ENCODE measurements at places on chromosomes 13 and 19.

DNA sequence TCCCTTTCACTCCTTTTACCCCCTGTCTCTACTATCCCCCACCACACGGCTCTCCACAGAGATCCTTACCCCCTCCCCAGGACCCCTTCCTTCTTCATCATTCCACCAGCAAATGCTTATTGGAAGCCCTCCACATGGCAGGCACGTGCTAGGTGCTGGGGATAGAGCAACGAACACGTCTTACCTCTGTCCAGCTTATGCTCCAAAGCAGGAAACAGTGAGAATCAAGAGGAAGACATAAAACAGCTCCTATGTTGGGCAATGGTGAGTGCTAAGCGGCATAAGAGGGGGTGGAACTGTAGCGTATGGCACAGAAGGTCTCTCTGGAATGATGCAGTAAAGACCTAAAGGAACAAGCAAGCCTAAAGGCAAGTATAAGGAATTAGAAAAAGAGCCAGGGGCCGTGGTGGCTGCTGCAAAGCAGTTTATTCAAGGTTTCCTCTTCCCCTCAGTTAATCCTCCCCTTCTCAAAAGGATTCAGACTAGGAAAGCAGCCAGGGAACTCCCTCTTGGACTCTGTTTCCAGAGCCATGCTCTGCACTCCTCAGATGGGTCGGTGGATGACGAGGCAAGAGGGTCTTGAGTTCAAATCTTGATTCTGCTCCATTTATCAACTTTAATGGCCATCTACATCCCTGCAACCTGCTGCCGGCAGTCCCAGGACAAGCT is 289.4 kb downstream of the FOXO1 start:
- no peak for DNase-seq

GRCh38 chr19:44557933-44558332 is 28.5 kb upstream of the CEACAM20 start:
- DNase-seq: peak; percentile 70

- DNase-seq: no peak
Observed at GRCh38 chr19:35915443-35915842, 7.3 kb upstream of the TYROBP start.

DNA sequence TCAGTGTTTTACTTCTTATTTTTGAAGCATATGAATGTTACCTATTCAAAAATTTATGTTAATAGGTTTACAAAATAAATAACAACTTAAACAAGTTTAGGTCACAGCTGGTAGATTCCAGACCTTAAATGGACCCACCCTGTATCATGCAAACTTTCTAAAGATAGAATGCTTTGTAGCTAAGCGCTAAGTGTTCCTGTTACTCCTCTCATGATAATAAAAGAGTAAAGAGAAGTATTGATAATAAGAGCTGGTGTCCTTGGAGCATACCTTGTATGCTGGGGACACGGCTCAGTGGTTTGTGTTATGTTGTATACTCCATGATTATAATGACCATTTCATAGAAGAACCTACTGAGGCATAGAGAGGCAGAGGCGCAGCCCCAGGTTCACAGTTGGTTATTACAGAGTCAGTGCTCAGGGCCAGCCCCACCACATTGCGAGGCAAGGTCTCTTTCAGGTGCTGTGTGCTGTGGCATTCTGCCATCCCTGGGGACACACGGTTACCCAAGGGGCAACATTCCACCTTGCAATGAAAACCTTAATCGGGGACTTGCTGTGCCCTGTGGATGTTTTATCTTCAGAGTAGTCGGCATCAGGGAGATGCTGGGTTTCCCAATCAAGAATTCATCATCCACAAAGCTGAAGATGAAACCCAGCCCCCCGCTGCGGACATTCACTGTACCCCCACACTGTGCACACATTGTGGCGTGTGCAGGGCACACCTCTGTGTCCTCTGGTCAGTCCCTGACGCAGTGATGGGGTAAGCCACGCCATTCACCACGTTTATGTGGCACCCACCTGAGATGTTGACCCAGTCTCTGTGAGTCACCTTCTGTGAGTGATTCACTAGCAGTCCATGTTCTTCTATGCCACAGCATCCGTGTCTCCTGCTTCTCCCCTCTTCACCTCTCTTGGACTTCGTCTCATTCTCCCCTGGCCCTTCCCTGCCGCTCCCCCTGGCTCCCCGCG is 186.7 kb downstream of the COL4A1 start:
- DNase-seq: no peak

- DNase-seq: no peak
Observed at GRCh38 chr13:110136660-110137585, 170.0 kb downstream of the COL4A1 start.

DNA sequence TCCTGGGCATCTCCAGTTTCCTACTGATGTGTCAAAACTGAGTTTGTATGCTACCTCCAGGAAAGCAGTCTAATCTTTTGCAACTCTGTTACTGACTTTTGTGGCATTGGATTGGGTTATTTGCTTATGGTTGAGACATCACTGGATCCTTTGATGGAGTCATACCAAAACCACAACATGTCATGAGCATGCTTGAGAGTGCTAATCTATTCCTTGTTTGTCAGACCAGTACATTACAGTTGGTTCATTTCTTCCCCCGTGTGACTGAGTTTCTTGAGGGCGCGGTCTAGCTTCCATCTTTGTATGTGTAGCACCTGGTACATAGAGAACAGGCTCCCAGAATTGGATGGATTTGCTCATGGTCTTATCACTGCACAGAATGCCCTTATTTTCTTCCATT is 43.2 kb downstream of the SUGT1 start:
- no peak for DNase-seq

DNA sequence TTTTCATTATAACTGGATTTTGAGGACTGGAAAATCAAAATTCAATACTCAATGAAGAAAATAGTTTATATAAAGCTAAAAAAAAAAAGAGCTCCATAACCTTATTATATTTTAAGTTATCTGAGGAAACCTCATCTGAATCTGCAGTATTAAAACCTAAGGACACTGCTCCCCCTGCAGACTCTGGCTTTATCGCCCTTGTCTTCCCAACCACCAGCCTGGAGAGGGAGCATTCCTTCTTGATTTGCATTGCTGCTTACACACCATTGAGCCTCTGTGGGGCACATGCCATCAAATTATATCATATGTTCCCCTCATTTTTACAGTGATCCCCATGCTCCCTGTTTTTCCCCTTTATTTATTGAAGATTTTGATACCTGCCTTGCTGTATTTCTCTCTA is 871.4 kb upstream of the GPC6 start:
- peak; percentile 19 for DNase-seq

- DNase-seq: no peak
Observed at GRCh38 chr13:22812793-22813192, 368.0 kb upstream of the SGCG start.

- DNase-seq: peak; percentile 76
Observed at GRCh38 chr19:18379803-18380747, 5.9 kb upstream of the GDF15 start.
